ENCODE measurements at places on chromosomes 12 and 14.

DNA sequence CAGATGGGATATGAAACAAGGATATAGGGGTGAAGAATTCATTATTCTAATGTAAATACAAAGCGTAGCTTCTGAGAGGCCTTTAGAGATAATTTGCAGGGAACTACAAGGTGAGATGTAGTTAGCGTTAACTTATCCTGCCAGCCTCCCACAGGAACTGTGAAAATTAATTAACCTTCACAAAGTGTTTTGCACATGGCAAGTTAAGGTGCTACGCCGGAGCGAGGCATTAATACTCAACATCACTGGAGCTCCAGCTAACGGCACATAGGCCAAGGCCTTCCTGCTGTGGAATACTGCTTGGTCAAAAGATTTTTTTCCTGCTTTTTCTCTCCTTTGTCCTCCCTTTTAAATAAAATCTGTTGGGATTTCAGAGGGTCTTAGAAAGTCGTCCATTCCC lies 86.5 kb downstream of the CRACR2A start:
- no peak for DNase-seq

DNA sequence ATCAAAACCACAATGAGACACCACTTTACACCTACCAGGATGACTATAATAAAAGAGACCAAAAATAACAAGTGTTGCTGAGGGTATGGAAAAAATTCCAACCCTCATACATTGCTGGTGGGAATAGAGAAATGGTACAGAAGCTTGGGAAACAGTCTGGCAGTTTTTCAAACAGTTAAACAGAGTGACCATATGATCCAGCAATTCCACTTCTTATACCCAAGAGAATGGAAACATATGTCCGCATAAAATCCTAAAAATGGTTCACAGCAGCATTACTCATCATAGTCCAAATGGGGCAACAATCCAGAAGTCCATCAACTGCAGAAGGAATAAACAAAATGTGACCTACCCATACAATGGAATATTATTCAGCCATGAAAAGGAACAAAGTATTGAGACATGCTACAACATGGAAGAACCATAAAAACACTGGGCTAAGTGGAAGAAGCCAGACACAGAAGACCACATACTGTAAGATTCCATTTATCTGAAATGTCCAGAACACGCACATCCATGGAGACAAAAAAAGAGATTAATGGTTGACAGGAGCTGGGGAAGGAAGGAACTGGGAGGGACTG lies 44.5 kb downstream of the CHGA start:
- no peak for DNase-seq

DNA sequence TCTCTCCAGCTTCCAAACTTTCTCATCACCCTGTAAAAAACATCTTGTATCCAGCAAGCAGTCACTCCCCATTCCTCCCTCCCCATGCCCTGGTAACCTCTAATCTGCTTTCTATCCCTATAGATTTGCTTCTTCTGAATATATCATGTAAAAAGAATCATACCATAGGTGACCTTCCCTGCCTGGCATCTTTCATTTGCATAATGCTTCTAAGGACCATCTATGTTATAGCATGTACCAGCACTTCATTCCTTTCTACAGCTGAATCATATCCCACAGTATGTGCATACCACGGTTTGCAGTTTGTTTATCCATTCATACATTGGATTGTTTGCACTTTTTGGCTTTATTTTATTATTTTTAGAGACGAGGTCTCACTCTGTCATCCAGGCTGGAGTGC lies 22.9 kb upstream of the VPS37B start:
- DNase-seq = no peak

- DNase-seq = no peak
Observed at GRCh38 chr14:90255871-90256270, 482 bp upstream of the PSMC1 start.

DNA sequence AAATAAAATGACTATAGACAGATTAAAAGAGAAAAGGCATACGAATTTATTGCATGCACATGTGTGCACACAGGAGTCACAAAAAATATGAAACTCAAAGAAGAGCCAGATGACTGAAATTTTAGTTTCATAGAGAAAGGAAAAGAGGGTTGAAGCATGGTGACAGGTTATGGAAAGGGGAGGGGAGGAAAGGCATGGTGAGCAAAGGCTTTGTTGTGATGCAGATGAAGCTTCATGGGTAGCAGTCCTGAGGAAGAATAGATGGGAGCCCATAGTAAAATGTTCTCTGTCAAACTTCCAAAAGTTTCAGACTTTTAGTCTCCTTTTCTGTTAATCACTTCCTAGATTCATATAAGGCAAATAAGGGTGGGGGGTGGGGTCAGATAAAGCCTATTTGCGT lies 612.7 kb upstream of the ATP2B1 start:
- no peak for DNase-seq

DNA sequence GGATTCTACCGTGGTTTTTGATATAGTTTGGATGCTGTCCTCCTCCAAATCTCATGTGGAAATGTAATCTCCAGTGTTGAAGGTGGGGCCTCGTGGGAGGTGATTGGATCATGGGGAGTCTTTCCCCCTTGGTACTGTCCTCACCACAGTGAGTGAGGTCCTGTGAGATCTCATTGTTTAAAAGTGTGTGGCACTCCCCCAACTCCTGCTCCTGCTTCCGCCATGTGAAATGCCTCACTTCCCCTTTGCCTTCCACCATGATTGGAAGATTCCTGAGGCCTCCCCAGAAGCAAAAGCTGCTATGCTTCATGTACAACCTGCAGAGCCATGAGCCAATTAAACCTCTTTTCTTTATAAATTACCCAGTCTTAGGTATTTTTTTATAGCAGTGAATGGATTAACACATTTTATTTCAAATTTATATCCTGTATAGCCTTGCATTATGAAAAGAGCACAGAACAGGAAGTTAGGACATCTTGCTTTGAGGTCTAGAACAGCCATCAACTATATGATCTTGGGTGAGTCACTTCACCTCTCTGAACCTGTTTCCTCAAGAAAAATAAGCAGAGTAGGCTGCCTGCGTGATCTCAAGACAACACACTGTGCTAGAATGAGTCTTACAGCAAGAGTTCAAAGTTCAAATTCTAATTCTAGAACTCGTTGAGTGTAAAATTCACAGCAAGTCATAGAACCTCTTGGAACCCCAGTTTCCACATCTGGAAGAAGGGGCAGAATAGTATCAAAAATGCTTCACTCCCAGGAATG lies 160.9 kb upstream of the EEA1 start:
- peak; percentile 4 for DNase-seq

DNA sequence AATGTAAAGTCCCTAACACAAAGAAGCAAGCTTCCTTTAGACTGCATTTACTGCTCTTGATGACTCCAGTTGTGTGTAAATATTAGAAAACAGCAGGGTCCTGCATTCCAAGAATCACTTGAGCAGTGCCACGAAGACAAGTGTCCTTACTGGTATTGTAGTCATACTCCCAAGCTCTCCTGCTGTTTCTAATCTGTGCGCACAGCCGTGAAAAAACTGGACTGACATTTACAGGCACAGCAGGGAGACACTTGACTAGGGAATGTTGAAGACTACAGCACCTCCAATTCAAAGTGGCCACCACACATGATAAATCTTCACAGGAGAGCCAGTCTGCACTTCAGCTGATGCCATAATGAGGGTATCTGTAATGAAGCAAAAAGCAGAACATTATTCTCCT lies 91.4 kb downstream of the VRK1 start:
- no peak for DNase-seq

DNA sequence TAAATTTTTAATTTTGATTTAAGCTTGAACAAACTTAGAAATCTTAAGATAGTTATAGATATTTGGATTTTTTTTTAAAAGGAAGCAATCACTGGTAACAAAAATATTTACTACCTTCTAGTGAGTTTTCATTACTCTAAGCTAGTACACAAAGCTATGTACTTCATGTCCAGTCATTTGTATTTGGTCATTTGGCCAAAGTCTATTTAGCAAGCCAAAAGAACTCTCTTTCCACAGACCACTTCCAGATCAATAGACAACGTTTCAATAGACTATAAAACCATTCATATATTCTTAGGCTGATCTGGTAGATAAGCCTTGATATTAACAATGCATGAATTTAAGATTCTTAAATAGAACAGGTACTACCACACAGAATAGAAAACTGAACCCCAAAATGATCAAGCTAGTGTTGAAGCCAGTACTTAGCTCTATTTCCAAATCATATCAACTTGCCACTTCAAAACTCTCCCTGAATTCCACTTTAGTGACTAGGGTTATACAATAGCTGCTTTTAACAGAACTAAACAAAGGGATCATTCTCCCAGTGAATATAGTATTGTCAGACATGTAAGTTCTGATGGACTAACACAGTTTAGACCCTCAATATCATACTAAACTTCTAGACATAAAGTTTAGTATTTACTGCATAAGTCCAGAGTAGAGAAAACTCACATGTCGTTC lies 21.7 kb downstream of the CAPRIN2 start:
- no peak for DNase-seq

DNA sequence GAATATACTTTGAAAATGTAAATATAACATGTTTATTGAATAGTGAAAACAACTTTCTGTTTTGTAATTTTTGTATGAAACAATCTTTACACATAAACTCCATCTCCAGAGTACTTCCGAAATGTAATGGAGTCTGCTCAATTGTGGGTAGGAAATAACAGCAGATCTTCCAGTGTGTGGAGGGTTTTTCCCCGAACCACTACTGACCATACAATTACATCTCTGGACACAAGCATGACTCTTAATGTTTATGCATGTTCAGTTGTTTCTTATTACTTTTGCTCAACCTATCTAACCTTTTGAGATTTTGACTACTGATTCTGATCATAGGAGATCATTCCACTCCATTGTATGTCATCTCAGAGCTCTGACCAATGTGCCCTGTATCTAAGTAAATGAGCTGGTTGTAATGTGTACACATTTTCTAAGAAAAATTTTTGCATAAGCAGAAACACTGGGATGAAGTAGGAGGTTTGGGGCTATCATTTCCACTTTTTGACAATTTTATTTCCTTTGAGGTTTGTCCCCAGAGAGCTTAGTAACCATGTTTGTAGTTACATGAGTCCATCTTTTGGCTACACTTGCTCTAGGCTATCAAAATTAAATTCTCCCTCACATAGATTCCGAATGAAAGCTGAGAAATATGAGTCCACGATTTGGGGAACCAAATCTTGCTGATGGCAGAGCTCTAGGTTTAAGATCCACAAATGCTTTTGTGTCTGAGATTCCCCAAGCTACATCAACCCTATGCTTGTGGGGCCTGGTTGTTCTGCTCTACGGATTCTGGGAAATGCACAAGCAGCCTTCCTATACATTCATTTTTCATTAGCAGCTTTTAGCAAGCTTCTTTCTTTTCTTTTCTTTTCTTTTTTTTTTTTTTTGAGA lies 21.4 kb upstream of the CLEC4D start:
- DNase-seq = no peak

- DNase-seq = no peak
Observed at GRCh38 chr12:126286203-126286602, 1221.0 kb downstream of the AACS start.
